ENCODE measurements at places on chromosomes 1 and 21.
A peak's percentile ranks its signal among the peaks of the same experiment; 100 is the strongest.

- no peak for DNase-seq
Measured at GRCh38 chr1:224763126-224763775, 147.1 kb downstream of the CNIH3 start.

DNA sequence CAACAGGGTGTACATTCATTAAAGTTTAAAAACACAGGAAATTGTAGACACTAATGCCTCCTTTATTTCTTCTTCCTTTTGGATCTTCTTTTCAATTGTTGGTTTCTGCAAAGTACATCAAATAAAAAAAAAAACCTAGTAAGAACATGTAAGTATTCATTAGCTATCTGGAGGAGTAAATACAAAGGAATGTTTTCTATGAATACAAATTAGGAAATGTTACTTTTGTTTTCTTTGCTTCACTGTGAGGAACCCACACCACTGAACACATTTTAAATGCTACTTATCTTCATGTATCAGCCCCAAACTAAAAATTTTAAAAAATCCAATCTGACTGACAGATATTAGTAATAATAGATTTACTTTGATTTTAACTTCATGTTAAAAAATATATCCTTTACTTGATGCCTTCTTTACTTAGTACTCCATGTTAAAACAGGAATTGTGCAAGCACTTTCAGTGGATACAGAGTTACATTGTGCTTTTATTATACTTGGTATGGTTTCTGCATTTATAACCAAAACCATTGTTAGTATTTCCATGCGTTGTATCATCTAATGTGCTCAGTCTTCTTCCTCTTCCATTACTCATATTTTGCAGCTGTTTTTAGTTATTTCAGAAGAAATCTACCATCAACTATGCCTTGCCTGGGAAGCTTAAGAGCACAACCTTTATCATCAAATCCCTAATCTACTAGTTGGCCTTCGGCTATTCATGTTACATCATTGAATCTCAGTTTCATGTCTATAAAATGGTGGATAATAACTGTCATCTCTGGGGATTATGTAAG lies 236.9 kb upstream of the DPYD start:
- no peak for DNase-seq

DNA sequence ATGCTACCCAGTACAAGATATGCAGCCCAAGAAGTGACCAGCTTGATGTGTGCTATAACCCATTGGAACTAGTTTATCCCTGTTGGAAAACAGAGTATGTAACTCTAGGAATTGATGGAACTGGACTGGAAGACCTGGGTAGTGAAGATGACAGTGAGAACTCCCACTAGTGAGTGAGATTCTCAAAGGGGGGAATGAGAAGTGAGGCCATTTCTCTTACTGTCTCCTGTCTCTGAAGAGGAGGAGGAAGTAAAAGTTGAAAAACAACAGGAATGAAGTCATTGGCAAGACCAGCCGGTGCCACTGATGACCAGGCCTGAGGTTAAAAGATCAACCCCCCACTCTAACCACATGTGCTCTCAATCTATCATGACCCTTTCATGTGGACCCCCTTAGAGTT lies 20.9 kb downstream of the PLA2G2F start:
- DNase-seq, result no peak

DNA sequence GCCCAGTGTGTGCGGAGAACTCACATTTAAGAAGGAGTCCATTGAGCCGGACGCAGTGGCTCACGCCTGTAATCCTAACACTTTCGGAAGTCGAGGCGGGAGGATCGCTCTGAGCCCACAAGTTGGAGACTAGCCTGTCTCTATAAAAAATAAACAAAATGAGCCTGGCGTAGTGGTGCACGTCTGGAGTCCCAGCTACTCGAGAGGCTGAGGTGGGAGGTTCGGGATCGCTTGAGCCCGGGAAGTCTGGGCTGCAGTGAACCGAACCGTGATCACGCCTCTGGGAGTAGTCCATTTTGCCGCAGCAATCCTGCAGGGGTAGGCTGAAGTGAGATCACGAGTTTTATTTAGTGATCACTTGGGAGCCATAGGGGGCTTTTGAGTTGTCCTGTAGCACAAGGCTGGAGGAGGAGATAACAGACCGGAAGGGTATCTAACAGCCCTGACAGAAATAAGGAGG lies 497 bp upstream of the FUCA1 start:
- no peak for DNase-seq

GRCh38 chr1:171715813-171716251 lies 26.0 kb downstream of the VAMP4 start:
- DNase-seq, result no peak

DNA sequence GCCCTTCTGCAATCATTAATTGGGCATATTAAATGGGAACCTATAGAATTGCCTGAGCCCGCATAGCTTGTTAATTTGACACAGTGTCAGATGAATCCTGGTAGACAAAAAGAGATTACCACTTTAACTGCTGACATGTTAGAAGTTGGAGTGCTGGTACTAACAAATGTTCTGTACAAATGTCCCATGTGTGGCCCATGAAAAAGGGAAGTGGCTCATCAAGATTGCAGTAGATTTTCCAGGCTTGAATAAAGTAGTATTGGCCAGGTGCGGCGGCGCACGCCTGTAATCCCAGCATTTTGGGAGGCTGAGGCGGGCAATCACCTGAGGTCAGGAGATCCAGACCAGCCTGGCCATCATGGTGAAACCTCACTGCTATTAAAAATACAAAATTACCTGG lies 45.6 kb downstream of the GNPAT start:
- no peak for DNase-seq

DNA sequence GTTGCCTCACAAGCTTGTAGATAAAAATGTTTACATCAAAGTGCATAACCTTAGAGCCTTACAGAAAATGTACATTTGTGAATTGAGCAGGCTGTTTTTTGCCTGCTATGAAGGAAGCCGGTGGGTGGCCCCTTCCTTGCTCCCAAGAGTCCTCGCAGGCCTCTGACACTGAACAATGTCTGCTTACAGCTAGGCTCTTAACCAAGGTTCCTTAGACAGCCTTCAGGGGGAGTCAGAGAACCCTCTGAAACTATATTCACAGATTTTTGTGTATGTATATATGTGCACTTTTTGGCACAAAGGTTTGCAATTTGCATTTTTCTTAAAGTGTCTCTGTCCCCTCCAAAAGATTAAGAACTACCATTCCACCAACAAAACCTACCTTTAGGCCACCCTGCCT lies 282.6 kb downstream of the BARHL2 start:
- DNase-seq, result no peak

- DNase-seq, result peak; percentile 23
Measured at GRCh38 chr1:19635646-19636045, 8.5 kb upstream of the NBL1 start.

- DNase-seq, result no peak
Measured at GRCh38 chr1:7781923-7782495, 2.1 kb upstream of the PER3 start.
